ENCODE measurements at places on chromosomes 6 and 20.

DNA sequence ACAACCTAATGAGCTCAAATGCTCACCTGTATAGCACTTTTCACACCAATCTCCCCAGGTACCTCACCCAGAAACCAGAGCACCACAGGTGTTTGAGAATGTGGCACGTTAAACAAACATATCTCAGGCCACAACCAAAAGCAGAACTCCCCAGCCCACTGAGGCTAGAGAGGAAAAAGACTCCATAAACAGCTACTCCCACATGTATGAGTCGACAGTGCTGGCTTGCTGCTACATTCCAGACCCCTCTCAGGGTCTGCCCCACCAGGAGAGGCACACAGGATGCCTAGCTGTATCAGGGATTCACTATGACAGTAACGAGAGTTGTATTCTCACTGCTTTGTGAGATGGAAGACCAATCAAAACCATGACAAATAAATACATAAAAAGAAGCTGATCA, 242.6 kb upstream of the ARID1B start:
- no peak for DNase-seq

DNA sequence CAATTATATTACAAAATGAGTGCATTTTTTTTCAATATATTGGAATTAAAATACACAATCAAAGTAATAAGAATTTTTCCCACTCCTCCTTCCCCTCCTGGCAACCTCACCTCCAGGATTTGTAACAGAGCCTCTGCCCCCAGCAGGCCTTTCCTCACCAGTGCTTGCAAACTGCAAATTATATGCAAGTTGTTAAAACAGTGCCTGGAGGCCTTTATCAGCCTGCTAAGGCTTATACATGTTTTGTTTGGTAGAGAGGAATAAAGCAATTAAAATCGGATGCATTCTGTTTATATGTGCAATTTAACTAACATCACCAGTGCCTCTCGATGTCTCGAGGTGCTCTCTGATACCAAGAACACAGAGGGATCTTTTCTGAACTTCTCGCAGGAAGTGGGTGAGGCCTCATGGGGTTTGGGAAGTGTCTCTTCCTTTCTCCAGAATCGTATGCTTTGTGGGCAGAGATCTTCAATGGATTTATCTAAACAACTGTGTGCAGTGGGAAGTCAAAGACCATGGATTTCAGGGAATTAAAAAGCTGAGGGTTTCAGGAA, 186.8 kb downstream of the CDH26 start:
- no peak for DNase-seq

GRCh38 chr6:56751604-56752003, 108.9 kb upstream of the DST start:
- DNase-seq, result no peak

DNA sequence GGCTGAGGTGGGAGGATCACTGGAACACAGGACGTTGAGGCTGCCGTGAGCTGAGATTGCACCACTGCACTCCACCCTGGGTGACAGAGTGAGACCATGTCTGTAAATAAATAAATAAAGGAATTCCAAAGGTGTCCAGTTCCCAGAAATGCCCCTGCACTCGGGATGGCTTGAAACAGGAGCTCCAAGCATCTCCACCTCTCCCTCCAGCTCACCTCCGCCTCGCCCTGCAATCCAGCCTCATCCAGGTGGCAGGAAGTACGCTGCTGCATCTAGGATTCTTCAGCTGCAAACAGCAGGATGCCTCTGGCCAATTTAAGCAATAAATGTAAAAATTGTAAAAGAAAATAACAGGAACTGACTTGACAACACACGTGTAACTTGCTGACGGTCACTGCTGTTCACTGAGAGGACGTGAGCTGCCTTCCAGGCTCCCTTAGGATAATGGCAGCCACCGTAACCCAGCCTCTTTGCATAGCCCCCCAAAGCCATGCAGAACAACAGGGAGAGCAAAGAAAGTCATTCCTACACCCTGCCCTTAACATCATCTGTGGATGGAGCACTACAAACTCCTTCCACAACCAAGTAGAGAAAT, 11.4 kb upstream of the GRM4 start:
- DNase-seq, result no peak

- DNase-seq, result no peak
These were observed 6.5 kb upstream of the BPIFB1 start for GRCh38 chr20:33276303-33277113.

DNA sequence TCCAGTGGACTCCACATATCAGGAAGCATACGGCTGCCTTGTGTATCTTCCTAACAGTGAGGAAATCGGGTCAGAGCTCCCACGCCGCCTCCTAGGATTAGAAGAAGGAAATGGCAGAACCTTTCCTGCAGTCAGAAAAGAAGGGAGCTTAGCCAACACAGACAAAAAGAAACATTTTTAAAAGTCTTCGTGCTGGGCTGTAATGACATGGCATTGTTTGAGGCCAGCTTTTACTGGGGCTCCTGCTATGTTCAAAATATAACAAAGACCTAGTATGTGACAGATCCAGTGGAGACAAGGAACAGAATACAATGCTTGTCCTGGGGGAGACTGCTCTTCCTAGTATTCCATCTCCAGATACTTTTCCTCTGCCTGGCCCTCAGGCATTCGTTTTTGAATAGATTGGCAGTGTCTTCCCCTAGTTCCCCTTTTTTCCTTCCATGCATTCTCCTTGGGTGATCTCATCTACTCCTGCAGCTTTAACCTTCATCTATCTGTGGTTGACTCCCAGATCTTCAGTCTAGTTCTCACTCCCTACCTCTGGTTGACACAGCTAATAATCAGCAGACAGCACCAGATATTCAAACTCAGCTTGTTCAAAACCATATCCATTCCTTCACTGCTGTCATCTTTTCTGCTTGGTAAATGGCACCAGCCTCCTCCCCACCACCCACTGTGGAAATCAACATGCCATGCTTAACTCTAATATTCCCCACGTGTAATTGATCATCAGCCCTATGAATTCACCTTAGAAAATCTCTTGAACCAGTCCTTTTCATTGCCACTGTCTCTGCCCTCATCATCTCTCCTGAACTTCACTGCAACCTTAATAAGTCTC, 94.5 kb upstream of the VSTM2L start:
- no peak for DNase-seq

DNA sequence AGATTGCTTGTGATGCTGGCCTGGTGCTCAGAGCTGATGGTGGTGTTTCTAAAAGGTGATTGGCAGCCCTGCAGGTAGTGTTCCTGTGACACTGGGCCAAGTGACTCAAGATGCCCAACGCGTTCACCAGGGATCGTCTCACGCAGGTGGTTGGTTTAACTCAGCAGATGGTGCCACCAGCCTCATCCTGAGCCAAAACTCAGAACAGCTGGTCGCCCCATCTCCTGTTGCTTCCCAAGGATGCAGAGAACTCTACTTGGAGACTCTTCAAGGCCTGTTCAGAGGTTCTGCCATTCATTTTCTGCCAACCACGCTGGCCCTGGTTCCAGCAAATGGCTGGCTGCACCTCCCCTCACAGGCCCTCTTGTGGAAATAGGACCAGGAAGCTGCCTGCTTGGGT, 394.4 kb downstream of the CDH26 start:
- DNase-seq, result no peak

DNA sequence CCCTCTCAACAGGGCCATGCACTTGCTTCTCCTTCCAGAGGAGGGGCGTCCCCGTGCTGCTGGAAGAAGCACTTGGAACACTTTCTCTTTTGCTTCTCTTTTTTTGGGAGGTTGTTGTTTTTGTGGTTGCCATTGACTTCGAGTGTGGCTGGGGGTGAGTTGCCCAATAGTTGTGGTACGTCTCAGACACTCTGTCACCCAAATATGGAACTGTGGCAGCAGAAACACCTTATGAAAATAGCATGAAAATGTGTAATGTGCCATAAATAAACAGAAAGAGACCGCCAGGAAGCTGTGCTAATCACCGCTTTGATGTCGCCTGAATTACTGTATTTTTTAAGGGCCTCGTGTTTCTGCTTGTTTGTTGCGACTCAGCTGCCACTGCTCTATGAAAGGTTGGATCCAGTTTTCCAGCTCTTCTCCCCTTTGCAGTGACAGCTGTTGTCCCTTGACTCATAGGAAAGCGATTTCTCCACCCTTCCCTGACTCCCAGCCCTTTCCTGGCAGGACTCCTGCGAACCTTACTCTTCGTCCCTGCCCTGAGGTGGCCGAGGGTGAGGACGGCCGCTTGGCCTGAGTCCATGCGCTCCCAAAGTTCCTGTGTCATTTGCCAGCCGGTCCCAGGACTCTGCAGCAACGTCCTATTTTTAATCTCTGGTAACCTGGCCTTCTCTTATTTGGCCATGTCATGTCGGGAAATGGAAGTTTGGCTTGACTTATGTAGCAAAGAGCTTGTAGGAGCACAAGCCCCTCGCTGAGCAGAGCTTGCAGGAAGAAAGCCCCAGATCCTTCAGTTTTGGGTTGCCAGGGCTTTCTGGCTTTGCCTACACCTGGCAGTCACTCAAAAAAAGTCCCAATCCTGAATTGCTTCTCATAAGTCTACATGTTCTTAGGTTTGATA, 694.6 kb downstream of the QKI start:
- peak; percentile 87 for DNase-seq

GRCh38 chr6:122494665-122495272, 23.2 kb upstream of the SERINC1 start:
- DNase-seq, result no peak

- no peak for DNase-seq
These were observed 6.0 kb downstream of the AFDN start for GRCh38 chr6:167832497-167833395.

DNA sequence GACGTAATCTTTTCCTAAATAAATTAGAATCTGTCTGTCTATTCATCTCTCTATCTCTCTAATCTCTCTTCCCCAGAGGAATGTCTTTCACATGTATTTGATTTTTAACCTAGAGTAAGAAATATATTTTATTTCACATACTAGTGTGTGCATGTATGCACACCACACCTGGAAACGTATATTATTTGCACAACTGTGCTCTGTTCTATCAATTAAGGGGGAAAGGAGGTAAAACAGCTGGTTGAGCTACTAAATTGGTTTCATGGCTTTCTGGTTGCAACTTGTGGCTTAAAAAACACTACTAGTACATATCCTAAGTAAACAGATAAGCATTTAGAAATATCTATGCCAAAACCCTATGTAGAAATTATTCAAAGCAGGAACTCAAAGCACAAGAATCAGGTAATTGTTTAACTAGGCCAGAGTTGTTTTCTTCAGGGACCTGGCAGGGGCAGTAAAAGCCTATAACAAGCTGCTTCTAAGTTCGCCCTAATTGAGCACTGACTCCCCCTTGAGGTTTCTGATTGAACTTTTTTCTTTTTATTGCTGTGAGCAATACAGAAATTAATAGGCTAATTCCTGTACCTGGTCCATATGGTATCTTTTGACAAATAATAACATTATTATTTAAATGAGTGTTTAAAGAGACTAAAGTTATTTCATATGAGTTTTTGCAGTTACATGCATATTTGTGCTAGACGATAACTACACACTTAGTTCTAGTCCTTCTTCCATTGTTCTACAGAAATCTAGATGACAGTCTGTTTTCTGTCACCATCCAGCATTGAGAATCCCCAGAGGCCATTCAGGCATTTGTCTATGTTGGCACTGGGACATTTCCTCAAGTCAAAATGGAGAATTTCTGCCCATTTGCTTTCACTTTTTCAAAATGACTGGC, 88.6 kb downstream of the MCHR2 start:
- DNase-seq, result no peak

DNA sequence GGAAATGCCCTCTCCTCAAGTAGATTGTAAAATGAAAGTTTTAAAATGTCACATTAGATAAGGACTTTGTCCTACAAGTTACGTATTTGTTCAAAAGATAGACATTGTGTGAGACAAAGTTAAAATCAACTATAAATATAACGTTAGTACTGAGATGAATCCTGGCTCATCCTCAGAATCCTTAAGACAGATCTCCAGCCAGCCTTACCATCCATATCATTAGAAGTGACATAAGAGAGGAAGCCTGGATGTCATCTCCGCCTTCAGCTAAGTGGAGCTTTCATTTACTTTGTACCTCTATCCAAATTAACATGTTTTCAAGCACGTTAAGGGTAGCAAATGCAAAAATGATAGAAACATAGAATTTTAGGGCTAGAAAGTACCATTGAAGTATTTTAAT, 59.1 kb downstream of the SCAF8 start:
- no peak for DNase-seq

DNA sequence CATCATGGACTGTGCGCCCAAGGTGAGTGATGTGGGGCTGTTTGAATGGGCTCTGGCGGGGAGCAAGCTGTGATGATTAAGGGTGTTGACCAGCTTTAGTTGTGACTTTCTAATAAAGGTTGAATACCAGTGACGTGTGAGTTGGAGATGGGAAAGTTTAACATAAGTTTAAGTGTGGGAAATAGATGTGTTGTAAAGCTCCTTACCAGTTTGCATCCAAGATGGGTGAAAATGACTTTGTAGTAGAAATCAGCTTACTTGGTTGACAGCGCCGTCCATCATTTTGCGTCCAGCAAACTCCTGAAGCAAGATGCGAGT, 372 bp downstream of the CASS4 start:
- no peak for DNase-seq

GRCh38 chr6:1700278-1700967, 90.7 kb downstream of the FOXC1 start:
- no peak for DNase-seq

DNA sequence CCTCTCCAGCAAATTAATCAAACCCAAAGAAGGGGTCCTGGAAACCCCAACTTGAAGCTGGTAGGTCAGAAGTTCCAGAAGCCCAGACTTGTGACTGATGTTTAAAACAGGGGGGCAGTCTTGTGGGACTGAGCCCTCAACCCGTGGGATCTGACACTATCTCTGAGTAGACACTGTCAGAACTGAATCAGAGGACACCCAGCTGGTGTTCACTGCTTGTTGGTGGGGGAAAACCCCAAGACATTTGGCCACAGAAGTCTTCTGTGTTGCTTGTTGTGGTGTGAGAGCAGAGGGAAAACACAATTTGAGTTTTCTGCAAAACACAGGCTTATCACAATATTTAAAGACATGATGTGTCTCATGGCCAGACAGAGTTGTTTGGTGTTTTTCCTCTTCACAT, 29.9 kb downstream of the KIF13A start:
- DNase-seq, result no peak

- peak; percentile 97 for DNase-seq
These were observed at the start of gene DTD1 for GRCh38 chr20:18587665-18588573. DTD1 (plus strand) TSS chr20:18588054; CDS start chr20:18588073, 19 bp downstream.

DNA sequence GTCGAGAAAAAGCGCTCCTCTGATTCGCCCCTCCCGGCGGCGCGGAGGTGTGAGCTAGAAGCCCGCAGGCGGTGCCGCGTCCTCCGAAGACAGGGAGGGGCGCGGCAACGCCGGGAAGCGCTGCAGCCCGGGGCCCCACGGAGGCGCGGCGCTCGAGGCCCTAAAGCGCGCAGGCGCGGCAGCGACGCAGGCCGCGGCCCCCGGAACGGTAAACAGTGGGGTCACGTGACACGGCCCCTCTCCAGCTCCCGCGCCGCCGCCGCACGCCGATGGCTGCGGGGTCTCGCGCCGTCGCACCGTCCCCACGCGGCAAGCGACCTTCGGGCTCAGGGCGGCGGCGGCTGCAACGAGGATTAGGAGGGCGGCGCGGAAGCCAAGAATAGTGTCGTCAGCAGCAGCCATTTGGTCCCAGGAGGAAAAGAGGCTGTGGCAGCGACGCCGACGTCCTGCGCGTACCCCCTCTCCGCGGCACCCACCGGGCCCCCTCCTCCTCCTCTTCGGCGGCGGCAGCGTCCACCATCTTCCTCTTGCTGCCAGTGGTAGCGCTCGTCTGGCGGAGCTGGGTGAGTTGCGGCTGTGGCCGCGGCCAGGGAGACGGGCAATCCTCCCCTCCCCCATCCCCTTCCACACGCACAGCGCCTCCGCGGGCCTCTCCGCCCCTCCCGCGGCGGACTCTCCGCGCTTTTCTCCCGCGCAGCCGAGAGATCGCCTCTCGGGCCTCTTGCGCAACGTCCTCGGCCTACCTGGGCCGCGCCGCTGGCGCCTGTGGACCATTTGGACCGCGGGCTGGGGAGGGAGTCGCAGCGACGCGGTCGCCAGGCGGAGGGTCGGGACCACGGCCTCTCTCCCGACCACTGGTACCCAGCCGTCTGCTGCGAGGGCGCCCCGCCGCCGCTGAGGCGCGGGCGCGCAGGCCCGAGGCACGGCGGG, at the start of gene PHF3:
PHF3 (plus strand) TSS at position 215 of the 930 bp plus-strand sequence. CDS start 10,750 bp downstream, outside the sequence.
- peak; percentile 88 for DNase-seq
